ENCODE measurements at places on chromosomes 1 and 21.
A peak's percentile ranks its signal among the peaks of the same experiment; 100 is the strongest.

GRCh38 chr1:36657826-36658225, 175.1 kb upstream of the CSF3R start:
- no peak for DNase-seq

- no peak for DNase-seq
Observed at GRCh38 chr1:106480629-106481028, 575.8 kb upstream of the PRMT6 start.

- DNase-seq = no peak
Observed at GRCh38 chr1:211017075-211017718, 116.8 kb downstream of the KCNH1 start.

- no peak for DNase-seq
Observed at GRCh38 chr1:10755970-10756521, 40.4 kb downstream of the CASZ1 start.

DNA sequence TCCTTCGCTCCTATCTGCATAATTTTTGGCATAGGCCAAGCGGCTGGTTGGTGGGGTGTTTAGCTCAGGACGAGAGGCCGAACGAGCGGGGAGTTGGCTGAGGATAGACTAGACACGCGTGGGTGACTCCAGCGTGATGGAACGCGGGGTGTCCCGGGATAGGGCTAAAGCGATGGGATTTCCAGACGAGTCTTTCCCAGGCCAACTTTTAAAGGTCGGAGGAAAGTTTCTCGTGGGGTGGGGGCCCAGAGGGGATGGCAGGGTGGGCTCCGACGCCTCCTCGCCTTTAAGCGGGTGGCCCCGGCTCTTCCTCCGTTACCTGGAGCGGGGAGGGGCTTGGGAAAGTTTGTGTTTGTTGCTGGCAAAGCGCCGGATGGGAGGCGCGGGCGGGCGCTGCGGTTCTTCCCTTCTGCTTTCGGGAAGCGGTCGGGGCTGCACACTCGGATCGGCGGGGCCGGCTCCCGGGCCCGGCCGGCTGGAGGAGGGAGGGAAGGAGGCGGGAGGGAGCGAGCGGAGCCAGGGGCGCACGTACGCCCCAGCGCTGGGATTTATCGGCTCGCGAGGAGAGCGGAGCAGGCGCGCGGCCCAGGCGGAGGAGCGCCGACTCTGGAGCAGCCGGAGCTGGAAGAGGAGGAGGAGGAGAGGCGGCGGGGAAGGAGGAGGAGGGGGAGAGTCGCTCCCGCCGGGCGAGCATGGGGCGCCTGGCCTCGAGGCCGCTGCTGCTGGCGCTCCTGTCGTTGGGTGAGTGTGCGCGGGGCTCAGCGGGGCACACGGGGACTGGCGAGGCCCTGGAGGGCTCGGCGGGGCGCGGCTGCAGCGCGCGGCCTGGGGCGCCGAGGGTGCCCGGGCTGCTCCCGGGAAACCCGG, at the start of gene PTGFRN:
TSS of gene PTGFRN (plus strand) at position 405 of the 867 bp plus-strand sequence. CDS start at position 693, 288 bp downstream.
- DNase-seq = peak; percentile 85

DNA sequence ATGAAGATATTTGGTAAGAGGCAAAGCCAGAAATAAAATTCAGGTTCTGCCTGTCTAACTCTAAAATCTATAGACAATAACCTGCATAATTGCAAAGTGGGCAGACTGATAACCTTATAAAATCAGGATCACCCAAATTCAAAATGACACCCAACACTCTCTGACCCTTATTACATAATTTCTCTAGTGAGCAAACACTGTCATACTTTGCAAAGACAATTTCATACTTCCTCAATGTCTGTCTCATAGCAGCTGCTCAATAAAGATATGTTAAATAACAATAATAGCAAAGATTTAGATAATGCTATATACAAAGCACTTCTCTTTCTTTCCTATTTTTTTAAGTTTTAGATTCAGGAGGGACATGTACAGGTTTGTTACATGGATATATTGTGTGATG, 118.5 kb downstream of the UCHL5 start:
- DNase-seq = no peak

DNA sequence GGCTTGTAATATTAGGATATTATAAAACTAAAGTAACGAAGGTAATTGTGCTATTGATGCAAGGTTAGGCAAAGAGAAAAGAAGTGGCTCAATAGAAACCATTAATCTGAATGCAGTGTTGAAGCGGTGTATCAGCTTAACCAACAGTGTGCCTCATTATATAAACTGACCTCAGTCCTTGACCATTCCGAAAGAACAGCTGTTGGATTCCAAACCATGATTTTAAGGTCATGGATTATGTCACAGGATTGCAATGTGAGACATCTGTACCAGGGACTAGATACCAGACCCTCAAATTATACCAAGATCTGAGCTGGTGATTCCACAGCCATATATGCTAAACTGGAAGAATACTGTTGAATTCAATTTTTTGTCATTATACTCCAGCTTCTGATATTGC, 134.2 kb upstream of the HP1BP3 start:
- DNase-seq = no peak

DNA sequence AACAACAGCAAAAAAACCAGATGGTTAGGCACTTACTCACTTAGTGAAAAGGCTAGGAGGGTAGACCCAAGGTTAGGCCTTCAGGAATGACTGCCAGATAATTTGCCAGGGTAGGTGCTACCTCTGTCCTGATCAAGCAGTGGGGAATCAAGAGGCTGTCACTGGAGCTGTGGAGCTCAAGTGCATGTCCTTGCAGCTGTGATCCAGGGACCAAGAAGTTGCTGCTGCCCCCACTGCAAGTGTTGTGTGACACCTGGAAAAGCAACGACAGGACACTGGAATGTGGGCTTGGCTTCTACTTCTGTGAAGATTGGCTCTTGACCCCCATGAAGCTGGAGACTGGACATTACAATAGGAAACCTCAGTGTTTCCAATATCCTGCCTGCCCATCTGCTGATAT, 72.1 kb downstream of the PEX14 start:
- DNase-seq = no peak

DNA sequence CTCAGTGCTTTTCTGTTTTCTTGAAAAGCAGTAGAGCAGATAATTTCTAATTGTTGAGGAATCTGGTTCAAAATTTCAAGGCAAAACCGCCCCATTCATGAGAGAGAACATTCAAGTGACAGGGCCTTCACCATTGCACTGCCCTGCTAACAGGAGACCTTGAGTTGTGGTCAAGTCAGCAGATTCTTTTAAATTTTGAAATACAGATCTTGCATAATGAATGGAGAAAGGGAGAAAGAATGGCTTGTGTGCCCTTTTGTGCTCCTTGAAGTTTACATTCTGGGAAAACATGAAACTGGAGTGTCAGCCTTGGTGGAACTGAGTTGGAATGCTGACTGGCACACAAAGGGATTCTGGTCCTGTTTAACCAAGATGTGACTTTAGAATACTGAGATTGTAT, 164.5 kb upstream of the UBE2U start:
- no peak for DNase-seq

DNA sequence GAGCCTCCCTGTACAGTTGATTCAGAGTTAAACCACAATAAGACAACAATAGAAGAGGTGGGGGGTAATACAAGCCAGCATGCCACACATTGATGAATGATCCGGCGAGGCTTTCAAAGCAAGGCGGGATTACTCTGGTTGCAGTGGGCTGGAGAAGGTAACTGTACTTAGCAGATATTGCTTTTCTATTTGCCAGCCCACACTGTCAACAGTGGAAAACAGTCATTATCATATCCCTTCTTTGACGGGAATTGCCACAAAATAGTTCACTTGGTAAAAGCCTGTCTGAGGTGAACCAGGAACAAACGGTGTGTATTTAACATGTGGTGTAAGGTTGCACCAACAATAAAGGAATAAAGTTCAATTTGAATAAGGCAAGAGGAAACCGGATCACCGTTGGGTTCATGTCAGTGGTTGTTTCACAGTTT, 5.8 kb upstream of the KCNJ15 start:
- no peak for DNase-seq

DNA sequence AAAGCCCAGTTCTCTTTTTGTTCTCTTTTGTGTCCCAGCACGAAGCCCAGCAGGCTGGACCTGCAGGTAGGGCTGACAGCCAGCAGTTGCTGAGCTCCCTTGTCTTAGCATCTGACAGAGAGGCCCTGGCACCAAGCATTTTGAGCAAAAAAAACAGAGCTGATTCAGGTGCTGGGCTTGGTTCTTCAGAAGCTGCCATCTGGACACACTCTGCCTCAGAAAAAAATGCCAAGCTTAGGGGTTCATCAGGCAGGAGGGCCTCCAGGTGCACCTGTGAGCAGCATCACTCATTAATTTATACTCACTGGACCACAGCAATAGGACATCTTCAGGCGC, 167.1 kb upstream of the PLD5 start:
- DNase-seq = no peak

GRCh38 chr1:109500941-109501381, 7.1 kb downstream of the CYB561D1 start:
- no peak for DNase-seq

- no peak for DNase-seq
Observed at GRCh38 chr1:195738966-195739650, 869.1 kb downstream of the KCNT2 start.

DNA sequence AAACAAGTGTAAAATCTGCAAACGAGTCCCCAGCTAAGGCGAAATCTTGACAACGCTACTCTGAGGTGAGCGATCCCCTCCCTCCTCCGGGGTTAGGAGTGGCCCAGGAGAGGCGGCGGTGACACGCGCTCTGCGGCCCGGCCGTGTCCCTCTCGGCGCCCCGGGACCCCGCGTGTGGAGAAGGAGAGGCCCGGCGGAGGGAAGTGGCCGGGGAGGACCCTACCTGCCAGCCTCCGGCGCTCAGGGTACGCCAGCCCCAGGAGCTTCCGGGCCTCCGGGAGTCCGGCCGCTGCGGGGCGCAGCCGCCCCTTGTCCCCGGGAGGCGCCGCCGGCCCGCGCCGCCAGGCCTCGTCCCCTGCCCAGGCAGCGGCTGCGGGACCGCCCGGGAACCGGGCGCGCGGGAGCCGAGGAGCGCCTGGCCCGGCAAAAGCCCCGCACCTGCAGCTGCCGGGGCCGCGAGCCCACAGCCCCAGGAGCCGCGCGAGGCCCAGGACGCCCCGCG, 543 bp downstream of the ABCB10 start:
- DNase-seq = peak; percentile 35

- DNase-seq = no peak
Observed at GRCh38 chr1:182650678-182651338, 33.6 kb downstream of the RGS8 start.

DNA sequence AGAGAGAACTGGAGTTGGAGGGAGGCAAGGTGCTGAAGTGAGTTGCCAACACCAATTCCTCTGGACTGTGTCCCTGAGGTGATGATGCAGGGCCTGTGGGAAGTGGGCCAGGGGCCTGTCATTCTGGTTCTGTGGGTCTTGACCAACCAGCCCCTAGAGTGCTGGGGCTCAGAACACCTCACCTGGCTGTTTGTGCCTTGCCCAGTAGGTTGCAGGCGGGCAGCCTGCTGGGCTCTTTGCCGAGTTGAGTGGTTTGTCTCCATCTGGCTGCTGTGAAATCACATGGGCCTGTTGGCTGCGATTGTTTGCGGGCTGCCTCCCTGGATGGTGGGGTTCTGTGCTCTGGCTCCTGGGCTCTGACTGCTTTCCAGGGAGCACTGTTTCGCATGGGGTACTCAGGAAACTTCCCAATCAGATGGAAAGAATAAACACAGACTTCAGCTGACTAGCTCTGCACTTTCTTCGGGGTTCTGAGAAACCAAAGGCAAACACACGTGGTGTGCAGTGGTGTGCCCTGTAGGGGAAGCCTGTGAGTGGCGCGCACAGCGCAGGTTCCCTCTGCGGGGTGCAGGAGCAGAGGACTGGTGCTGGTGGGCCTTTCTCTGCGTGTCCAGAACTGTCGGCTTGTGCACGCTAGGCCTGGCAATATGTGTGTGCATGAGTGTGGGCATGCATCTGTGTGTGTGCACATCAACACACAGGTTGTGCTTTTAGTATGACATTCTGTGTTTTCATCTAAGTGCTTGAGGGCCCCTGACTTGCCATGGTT, 95.1 kb downstream of the RHOU start:
- no peak for DNase-seq

DNA sequence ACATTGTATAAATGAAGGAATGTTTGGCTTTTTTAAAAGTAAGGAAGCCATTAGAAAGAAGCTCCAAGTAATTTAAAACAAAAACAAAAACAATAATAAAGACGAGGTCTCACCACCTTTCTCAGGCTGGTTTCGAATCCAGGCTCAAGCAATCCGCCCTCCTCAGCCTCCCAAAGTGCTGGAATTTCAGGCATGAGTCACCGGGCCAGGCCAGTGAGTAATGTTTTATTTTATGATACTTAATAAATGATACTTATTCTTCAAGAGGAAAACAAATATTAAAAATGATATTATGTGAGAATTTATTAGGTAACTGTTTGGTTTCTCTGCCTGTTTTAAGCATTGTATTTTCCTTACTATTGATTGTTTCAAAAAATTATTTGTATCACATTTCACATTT, 201.4 kb upstream of the BRINP3 start:
- DNase-seq = no peak

- DNase-seq = no peak
Observed at GRCh38 chr1:101382135-101382534, 145.3 kb downstream of the S1PR1 start.
